ENCODE measurements at places on chromosomes 1 and 21.

DNA sequence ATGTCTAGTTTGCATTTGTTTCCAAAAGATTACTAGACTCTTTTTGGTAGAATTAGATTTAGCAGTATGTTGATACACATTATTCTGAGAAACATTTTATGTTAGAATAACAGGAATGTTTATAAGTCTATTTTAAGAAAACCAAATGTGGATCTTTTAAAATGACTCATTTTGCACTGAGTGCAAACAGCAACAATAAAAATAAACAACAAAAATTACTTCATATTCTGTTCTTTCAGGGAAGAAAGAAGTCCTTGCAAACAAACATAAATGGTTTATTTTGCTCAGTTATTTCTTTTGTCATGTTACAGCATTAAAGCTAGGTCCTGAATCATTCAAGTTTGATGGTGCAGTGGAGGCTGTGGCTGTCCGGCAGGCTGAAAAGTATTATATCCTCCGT is 106.8 kb upstream of the TENT5C start:
- DNase-seq: no peak

DNA sequence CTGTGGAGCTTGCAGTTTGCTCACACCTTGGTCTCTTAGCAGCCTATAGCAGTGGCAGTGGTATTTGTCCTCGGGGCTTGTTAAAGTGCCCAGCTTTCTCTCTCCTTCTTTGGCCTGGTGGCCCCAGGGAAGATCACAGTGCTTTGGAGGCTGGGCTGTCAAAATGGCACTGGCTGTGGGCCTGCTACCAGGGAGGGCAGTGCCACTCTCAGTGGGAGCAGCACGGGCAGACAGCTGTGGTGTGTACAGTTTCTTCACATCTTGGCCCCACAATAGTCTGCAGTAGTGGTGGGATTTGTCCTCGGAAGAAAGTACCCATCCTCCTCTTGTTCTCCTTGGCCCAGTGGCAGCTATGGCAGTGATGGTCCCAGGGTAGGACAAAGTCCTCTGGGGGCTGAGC is 164.4 kb upstream of the GORAB start:
- DNase-seq: no peak

GRCh38 chr1:208298593-208299269 is 54.5 kb upstream of the PLXNA2 start:
- DNase-seq: no peak

DNA sequence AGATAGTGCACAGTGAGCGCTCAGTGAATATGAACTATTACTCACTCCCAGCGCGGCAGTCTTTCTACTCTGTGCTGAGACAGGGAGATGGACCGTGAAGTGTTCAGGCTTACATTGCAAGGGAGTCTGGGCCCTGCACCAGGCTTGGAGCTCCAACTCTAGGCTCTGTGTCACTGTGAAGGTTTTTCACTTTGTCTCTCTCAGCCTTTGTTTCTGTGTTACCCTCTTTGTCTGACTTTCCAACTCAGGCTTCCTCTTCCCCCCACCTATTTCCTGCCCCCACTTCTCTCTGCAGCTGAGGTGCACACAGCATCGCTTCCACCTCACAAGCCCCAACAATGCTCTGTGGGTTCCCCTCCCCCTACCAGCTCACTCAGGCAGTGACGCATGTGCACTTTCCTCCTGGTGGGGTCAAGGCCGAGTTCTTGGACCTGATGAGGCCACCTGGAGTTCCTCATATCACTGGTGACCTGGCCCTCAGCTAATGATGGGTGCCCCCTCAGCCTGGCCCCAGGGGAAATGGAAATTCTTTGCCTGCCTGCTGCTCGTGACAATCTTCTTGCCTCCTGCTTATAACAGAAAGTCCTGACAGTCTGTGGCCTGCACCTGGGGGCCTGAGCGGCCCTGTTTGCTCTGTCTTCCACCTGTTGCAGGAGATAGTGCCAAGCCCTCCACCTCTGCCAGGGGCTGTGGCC is 1.1 kb upstream of the LCK start:
- peak; percentile 79 for DNase-seq

DNA sequence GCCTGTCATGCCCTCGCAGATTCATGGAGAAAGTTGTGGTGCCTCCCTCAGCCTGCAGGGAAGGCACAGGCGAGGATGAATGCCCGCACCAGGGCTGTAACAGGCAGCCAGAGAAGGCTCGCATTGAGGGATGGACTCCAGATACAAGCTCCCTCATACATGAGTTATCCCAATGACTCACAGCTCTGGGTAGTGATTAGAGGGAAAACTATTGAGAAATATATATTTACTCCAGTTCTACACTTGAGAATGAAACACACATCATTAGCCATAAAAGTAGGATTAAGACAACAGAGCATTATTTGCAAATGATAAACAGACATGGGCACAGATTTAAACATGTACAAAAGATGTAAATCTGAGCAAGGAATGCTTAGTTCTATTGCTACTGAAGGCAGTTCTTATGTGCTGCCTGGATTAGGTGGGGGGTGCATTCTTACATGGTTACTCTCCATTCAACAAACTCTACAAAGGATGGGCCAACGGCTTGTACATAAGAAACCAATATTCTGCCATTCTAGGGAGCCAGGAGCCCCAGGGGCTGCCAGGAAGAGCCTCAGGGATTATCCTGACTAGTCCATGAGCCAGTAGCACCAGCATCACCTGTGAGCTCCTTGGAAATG is 97.9 kb downstream of the CSMD2 start:
- no peak for DNase-seq

DNA sequence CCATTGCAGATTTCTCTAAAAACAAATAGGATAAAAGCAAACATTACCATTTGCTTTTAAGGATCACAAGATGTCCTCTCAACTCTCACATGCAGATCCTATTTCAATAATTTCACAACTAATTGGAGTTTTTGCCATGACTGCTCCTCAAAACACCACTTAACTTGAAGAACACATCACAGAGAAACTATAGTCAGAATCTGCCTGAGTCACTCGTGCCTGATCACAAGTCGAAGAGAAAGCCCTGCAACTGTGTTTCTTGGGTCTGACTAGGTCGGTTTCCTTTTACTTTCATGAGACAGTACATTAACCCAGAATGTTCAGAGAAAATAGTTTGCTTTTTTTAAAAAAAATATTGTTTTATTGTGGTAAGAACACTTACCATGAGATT is 46.3 kb upstream of the SMYD2 start:
- no peak for DNase-seq

DNA sequence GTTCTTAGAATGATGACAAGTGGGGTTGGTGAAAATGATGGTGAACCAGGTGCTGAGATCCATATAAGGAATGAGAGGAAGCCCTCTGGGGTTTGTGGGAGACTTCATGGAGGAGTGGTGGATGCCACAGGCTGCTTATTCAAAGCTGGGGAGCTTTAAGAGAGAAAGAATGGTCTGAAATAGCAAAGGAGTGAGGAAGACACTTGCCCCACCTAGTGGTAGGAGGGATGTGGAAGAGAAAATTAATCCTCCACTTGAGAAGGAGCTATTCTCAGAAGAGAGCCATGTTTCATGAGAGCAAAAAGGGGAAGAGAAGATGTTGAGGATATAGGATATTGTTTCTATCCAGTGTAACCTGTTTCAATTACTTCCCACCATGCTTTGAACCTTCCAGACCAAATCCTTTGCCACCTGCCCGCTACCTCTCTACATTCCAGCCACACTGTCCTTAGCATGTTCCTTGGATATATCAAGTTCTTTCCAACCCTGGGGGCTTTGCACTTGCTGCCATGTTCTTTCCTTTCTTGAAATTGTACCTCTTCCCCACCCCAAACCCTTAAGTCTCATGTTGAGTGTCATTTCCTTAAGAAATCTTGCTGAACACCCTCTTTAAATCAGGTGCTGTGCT is 19.6 kb upstream of the ZNF648 start:
- DNase-seq: no peak

DNA sequence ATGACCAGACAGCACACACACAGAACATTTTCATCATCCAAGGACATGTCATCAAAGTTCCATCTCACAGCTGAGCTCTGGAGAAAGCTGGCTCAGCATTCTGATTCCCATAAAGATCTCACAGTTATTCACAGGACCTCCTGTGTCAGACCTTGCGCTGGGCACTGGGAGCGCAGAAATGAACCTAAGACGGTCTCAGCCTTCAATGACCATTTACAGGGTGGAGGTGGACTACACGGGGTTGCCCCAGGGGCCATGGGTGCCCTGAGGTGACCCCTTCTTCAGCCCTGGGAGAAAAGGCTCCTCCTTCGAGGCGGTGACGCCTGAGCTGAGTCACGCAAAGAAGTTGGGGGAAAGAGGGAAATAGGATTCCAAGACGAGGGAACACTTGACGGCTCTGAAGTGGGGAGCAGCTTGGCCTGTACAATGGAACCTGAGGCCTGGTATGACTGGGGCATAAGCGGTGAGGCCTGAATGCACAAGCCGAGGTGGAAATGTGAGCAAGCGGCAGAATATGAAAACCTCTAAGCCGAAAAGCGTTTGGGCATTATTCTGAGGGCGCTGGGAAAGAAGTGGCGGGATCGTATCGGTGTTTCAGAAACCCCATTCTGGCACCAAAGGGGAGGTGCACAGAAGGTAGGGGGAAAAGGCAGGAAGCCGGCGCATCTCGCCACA is 797 bp downstream of the CC2D1B start:
- no peak for DNase-seq

- no peak for DNase-seq
These were observed 33.4 kb upstream of the OSBPL9 start for GRCh38 chr1:51583532-51583931.

- no peak for DNase-seq
These were observed 21.2 kb downstream of the ARID1A start for GRCh38 chr1:26717017-26717491.

GRCh38 chr1:33259879-33260278 is 3.6 kb downstream of the ZNF362 start:
- no peak for DNase-seq

GRCh38 chr21:26798856-26799751 is 46.1 kb downstream of the ADAMTS1 start:
- no peak for DNase-seq

DNA sequence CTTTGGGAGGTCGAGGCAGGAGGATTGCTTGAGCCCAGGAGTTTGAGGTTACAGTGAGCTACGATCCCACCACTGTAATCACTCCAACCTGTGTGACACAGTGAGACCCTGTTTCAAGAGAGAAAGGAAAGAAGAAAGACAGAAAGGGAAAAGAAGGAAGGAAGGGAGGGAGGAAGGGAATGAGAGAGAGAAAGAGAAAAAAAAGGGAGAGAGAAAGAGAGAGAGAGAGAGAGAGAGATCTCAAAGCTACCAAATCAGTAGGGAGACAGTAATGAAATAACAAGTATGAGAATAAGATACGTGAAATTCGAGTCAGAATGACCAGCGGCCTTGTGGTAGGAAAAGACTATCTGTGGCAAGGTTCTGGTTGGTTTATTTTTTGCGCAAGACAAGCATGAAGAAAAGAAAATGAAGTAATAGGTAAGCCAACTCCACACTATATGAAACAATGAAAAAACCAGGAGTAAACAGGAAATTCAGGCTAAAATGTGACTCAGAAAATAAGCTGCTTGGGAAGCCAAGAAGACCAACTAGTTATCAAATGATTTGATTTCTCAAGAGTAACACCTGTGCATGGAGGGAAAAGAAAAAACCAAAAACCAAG is 8.9 kb downstream of the MTF1 start:
- no peak for DNase-seq

GRCh38 chr1:39082010-39082799 is 56.1 kb downstream of the NDUFS5 start:
- DNase-seq: no peak

GRCh38 chr1:90826834-90827233 is 109.7 kb upstream of the BARHL2 start:
- no peak for DNase-seq

DNA sequence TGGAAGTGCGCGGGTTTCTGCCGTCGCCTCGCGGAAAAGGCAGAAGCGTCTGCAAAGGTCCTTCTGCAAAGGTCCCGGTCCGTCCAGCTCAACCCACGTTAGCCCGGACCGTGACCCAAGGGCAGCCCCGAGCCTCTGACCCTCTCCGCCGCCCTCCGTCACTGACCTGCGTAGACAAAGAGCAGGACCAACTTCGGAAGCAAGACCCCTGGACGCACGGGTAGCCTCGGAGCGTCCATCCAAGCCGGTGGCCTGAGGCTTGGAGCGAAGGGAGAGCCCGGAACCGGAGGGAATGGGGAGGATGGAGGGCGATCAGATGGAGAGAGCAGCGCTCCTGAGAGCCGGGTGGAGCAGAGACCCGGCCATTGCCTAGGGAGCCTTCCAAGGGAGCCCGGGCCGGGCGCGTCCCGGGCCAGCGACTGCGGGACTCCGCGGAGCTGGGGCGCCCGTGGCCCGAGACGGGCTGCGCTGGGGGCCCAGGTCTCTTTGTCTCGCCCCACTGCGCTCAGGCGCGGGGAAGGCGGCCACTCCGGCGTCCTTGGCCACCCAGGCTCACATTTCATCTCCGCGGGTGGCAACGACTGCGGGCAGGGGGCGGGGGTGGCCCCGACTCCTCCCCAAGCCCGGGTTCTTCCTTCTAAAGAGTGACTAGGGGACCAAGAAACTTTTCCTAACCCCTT is at the start of gene CYYR1:
Gene CYYR1 (minus strand): TSS at position 585 of the 680 bp plus-strand sequence. CDS start 346 bp downstream, at position 239.
- DNase-seq: no peak

GRCh38 chr1:167273027-167273800 is 52.5 kb downstream of the POU2F1 start:
- DNase-seq: no peak

DNA sequence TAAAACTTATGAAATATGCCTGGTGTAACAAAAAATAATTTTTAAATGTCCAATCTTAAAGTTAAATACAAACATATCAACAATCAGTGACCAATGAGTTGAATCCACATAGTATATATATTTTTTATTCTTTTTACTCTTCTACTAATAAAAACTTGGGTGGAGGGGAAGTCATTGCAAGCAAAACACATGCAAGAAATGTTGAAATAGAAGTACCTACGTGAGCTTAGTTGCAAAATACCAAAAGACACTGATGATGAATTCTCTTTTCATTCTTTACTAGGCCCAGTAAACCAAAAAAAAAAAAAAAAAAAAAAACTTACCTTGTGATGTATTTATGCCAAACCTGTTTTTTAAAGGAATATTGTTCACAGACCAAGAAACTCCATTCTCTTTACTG is 26.4 kb upstream of the PLA2G4A start:
- DNase-seq: no peak

DNA sequence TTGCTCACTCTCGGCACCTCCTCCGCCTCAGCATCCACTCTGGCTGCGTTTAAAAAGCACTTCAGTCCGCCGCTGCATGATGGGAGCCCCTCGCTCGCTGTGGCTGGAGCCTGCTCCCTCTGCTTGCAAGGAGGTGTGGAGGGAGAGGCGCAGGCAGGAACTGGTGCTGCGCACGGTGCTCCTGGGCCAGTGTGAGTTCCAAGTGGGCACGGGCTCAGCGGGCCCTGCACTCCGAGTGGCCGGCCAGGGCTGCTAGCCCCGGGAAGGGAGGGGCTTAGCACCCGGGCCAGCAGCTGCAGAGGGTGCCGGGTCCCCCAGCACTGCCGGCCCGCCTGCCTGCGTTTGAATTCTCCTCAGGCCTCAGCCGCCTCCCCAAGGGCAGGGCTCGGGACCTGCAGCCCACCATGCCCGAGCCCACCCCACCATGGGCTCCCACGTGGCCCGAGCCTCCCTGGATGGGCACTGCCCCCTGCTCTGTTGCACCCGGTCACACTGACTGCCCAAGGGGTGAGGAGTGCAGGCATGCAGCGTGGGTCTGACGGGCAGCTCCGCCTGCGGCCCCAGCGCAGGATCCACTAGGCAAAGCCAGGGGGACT is 1599.5 kb downstream of the NCAM2 start:
- no peak for DNase-seq

- no peak for DNase-seq
These were observed 14.6 kb upstream of the GUCA2B start for GRCh38 chr1:42138586-42138985.

- no peak for DNase-seq
These were observed 62.7 kb upstream of the BCL10 start for GRCh38 chr1:85339089-85339488.

Data from stimulated activated CD4-positive, alpha-beta T cell treated with anti-CD3 and anti-CD28 coated beads, TNF-alpha, amount 100 ng/mL, for 24 hours (primary cell).